ENCODE measurements at places on chromosomes 7 and 10.

GRCh38 chr7:98309566-98309965 lies 28.1 kb downstream of the BRI3 start:
- DNase-seq = no peak

- no peak for DNase-seq
Measured at GRCh38 chr7:2638224-2638991, 6.6 kb downstream of the TTYH3 start.

DNA sequence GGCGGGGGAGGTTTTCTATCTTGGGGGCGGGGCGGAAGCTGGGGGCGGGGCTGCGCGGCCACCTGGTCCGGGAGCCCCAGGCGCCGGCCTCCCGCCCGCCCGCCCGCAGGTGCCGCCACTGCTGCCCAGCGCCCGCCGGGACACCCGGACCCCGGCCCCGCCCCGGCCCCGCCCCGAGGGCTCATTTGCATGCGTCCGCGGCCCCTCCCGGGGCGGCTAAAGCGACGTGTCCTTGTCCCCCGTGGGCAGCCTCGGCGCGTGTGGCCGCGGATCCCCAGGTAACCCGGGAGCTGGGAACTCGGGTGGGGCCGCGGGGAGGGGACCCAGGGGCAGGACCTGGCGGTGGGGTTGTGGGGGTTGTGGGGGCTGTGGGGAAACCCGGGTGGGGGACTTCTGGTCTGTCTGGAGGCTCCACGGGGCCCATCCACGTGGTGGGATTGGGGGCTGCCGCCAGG lies at the start of gene BHLHA15:
Gene BHLHA15, plus strand, starts transcription at position 219 of the 455 bp plus-strand sequence. CDS start 871 bp downstream, outside the sequence.
- DNase-seq = peak; percentile 18

DNA sequence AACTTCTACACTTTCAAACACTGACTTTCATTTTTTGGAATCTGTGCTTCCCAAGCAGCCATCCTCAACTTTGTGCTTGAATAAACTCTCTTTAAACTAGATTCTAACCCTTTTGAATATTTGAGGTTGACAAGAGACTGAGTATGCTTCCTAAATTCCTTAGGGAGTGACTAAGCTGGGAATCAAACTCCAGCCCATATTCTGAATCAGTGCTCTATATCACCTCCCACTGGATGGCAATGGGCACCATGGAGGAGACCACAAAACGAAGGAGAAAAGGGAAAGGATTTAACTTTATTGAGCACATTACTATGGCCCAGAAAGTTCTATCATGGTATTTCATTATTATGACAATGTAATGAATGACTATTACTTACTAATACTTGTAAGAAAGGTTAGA lies 17.2 kb upstream of the SLC26A4 start:
- no peak for DNase-seq

- DNase-seq = no peak
Measured at GRCh38 chr7:103076764-103077163, 1.8 kb downstream of the ARMC10 start.

GRCh38 chr7:111958896-111959295 lies 247.3 kb downstream of the DOCK4 start:
- no peak for DNase-seq

DNA sequence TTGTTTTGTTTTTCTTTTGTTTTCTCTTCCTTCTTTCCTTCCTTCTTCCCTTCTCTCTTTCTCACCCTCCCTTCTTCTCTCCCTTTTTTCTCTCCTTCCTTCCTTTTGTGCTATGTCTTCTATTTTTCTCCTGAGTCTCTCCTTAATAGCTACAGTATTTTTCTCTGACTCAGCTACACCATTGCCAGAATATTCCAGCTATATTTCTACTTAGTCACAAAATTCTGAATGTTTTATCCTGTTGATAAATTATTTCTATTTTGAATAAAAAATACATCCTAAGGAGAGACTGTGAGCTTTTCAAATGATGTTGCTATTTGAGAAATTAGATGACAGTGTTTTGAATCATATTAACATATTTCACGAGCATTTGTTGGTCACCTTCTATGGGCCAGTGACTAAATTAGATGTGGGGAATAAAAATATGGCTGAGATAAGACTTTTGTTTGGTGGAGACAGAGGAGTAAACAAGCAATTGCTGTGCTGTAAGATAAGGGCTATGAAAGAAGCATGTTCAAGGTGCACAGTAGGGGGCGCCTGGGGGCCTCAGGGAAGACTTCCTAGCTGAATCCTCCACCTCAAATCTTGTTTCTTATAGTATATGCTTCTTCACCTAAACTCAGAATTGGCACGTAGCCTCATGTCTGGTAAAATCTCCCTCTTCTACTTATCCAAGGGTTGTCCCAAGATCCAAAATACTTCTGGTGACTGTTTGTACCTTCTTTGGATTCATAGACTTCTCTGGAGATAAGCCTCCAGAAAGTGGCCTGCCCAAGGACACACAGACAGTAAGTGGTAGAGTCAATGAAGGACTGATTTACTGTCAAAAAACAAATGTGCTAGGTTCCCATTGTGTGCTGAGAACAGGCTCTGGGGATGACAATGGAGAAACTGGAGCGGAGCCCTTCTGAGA lies 115.5 kb upstream of the CREB5 start:
- peak; percentile 58 for DNase-seq

GRCh38 chr10:68212721-68213352 lies 19.1 kb downstream of the ATOH7 start:
- no peak for DNase-seq

GRCh38 chr10:128712661-128713400 lies 586.6 kb upstream of the MKI67 start:
- DNase-seq = no peak

- DNase-seq = no peak
Measured at GRCh38 chr7:37590824-37591223, 92.7 kb upstream of the GPR141 start.

GRCh38 chr7:39825401-39825980 lies 124.6 kb upstream of the CDK13 start:
- DNase-seq = no peak

DNA sequence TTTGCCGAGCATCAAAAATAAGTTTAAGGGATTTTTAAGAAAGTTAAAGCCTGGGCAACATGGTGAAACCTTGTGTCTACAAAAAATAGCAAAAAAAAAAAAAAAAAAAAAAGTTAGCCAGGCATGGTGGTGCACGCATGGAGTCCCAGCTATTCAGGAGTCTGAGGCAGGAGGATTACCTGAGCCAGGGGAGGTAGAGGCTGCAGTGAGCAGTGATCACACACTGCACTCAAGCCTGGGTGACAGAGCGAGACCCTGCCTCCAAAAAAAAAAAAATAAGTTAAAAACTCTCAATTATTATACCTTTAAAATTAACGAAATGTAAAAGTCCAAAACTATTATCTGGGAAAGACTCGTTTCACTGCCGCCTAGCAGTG lies 35.0 kb upstream of the DAGLB start:
- DNase-seq = no peak

- no peak for DNase-seq
Measured at GRCh38 chr7:150610233-150610632, 22.0 kb downstream of the GIMAP6 start.

- no peak for DNase-seq
Measured at GRCh38 chr7:18109762-18110161, 82.1 kb upstream of the PRPS1L1 start.

- DNase-seq = no peak
Measured at GRCh38 chr10:116511365-116511764, 34.4 kb upstream of the PNLIP start.

DNA sequence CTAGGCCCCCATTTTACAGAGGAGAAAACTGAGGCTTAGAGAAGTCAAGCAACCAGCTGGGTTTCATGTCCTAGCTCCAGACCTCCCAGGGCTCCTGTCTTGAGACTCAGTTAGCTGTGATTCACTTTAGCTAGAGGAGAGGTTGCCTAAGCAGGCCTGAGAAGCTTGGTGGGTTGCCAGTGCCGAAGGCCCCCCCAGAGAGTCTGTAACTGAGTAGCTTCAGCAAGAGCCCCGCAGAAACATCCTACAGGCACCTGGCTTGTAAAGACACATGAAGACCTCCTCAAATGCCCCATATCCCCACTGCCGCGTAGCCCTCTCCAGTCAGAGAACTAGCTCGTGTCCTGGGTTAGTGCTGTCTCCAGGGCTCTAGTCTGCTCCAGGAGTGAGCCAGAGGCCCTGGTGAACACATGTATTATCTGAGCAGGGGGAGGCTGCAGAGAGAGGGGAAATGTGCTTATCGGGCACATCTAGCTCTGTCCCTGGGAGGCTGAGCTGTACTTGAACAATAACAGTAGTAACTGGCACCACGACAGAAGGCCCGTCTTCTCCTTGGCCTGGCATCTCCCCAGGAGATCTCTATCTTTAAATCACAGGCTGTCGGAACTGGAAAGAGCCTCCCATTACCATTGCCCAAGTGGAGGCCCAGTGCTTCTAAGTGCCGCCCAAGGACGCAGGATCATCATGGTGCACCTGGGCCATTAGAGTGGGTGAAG lies 28.9 kb downstream of the UNC5B start:
- DNase-seq = no peak

- no peak for DNase-seq
Measured at GRCh38 chr7:977326-978048, 2.1 kb upstream of the COX19 start.

GRCh38 chr10:131743190-131744151 lies 157.3 kb upstream of the PPP2R2D start:
- no peak for DNase-seq

DNA sequence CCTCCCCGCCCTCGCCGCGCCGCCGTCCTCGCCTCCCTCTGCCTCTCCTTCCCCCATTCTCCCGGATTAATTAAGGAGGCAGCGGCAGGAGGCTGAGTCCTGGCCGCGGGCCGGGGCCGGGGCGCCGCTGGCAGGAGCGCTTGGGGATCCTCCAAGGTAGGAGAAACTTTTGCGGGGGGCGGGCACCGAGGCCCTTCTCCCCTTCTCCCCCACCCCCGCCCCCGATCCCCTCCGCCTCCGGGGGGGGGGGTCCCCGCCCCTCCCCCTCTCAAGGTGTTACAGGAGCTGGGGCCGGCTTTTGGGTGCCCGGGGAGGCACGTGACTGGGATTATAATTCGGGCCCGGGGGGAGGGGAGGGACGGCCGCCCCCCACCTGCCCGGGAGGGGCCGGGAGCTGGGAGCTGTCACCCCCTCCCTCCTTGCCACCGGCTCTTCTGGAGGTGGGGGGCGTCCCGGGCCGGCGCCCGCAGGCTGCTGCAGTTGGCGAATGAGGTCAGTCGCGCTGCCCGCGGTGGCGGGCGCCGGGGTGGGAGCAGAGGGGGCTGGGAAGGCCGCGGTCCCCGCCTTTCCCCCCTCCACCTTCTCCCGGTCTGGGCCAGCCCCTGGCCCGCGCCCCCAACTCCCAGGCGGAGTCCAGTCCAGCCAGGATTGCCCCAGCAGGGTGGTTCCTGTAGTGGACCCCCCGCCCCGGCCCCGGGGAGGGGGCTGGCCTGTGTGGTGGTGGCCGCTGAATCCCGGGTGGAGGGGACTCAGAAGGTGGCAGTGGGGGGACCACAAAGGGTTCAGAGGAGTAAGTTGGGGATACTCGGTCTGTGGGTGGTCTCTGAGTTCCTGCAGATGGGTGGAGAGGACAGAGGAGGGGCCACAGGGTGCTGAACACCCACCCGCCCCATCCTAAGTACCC lies 567 bp downstream of the GTF2IRD1 start:
- DNase-seq = peak; percentile 10

- peak; percentile 5 for DNase-seq
Measured at GRCh38 chr10:77926566-77927401, at the start of gene DLG5. Gene DLG5 (minus strand): TSS chr10:77926755. CDS start chr10:77926520, 235 bp downstream.

GRCh38 chr10:119090968-119091367 lies 10.4 kb upstream of the EIF3A start:
- peak; percentile 42 for DNase-seq

DNA sequence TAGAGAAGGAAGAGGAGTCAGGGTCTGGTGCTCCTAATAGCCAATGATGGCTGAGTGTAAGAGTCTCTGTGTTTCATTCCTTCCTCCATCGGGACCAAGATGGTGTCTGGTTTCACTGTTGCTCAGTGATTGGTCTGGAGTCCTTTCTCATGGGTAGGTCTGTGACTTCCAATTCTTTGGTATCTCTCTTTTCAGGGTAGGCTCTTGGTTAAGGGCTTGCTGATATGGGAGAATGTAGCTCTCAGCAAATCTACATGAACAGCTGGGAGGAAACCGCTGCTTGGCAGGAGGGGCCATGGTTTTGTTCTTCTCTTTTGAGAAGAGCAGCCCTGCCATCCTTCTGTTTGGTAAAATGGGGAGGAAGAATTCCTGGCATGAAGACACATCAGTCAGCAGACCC lies 209.1 kb upstream of the PODXL start:
- no peak for DNase-seq

DNA sequence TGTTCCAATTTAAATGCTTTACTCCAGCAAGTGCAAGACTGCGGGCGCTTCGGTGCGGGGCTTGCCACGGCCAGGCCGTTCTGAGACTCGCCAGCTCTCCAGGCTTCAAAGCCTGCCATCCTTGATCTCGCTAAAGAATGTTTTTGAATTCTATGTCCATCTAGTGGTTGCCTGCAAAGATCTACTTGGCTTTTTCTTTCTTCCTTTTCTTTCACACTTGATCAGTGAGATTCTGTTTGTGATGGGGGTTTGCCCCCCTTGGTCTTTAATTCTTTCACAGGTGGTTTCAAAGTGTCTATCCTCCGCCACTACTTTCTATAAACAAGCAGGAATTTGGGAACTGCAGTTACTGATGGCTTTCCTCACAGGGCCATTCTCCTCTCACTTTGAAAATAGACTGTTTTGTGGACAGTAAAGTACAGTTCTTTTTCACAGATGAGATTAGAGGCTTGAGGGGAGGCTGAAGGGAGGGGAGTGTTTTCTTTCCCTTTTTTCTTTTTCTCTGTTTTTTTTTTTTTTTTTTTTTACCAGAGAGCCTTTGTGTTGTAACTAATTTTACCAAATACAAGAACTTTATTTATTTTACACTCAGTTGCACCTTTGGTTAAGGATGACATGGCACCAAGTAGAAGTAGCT lies 15.2 kb upstream of the FBXW4 start:
- DNase-seq = no peak

- no peak for DNase-seq
Measured at GRCh38 chr10:127207081-127207480, 10.7 kb upstream of the INSYN2A start.

DNA sequence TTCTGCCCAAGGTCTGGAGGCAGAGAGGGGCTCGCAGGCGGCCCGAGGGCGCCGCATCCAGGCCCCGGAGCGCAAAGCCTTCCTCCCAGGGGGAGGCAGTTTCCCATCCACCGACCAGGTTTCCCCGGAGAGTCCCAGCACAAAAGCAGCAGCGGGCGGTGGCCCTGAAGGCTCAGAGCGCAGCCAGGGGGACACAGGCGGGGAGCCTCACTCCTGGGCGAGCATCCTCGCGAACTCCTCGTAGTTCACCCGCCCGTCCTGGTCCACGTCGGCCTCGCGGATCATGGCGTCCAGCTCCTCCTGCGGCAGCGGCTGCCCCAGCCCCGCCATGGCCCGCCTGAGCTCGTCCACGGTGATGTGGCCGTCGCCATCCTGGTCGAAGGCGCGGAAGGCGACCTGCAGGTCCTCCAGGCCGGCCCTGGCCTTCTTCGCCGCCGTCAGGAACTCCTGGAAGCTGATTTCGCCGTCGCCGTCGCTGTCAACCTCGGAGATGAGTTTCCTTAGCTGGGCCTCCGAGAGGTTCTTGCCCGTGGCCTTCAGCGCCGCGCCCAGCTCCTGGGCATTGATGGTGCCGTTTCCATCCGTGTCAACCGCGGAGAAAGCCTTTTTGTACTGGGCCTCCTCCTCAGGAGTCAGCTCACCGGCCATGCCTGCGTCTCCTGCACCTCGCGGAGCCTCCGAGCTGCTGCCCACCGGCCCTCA lies 428 bp downstream of the CALML5 start:
- no peak for DNase-seq

GRCh38 chr10:132145521-132146185 lies 41.1 kb upstream of the DPYSL4 start:
- DNase-seq = no peak
